H1 (cell line): ENCODE measurements at places on chromosomes 2 and 18.

- H3K4me1 ChIP-seq, result no peaks in the 10 kb centered on the region
- DNase-seq, result no peak
Observed at GRCh38 chr2:28378679-28379584, 13.7 kb upstream of the FOSL2 start.

DNA sequence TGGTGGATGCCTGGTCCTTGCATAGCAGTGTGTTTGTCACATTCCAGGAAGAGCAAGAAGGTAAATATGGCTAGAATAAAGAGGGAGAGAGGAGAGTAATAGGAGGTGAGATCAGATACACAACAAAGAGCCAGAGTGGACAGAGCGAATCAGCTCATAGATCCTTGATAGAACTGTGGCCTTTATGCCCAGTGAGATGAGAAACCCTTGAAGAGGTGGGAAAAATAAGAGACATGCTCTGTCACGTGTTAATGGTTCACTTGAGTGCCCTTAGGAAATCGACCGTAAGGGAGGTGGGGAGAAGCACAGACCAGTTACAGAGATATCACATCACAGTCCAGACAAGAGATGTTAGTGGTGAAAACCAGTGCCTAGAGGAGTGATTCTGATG, 84.7 kb upstream of the RAB27B start:
- DNase-seq, result no peak
- no peaks in the 10 kb centered on the region for H3K27me3 ChIP-seq
- H3K4me1 ChIP-seq, result no peaks in the 10 kb centered on the region
- H3K27ac ChIP-seq, result no peak overlapping the region

DNA sequence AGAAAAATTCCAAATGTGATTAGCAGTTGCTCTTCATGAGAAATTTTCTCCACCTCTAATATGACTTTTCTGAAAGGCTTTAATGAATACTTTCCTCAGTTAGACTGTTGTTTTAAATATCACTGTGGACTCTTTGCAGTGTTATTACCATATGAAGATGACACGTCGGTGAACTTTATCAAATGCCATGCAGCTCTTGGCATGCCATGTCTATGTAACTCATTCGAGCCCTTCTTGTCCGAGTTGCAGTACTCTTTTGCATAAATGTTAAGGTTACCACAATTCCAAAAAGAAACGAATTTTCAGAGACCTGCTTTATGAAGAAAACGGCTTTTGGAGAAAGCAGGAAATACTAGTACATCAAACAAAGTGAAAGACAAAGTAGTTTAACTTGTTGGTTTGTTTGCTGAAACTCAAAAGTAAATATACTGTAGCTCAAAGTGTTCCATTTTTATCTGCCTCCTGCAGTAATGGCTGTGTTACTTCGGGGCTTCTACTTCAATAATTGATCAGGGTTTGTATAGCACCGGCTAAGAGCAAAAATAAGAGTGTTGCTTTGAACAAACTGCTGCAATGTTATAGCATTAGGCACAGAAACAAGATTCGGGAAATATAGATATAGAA, 204.1 kb downstream of the ARHGAP15 start:
- no peaks in the 10 kb centered on the region for H3K36me3 ChIP-seq
- H3K4me3 ChIP-seq, result no peak overlapping the region
- H3K27me3 ChIP-seq, result no peaks in the 10 kb centered on the region
- no peak for DNase-seq

DNA sequence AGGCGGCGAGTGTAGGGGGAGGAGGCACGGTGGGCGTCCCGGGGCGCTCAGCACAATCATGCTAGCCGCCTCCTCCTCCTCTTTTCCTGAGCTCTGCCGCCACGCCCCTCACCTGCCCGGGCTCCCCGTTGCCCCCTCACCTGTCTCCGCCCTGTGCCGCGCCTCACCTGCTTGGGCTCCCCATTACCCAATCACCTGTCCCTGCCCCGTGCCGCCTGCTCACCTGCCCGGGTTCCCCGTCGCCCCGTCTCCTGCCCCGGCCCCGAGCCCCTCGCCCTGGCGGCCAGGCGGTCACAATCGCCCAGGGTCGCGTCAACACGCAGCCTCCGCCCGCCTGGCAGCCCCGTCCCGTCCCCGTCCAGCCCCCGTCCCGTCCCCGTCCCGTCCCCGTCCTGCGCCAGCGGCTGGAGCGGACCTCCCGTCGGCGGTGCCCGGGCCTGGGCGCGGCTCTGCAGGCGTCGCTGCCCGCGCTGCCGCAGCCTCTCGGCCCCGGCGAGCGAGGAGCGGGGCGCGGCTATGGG, at the start of gene DCDC2C:
DCDC2C (plus strand) TSS at position 340 of the 521 bp plus-strand sequence; CDS start at position 517, 177 bp downstream.
- no peaks in the 10 kb centered on the region for H3K36me3 ChIP-seq
- H3K4me3 ChIP-seq, result peak within 1 kb of the TSS; percentile 32
- no peak for DNase-seq
- H3K4me1 ChIP-seq, result no peaks in the 10 kb centered on the region; the same call in 1 of the 2 replicates
- H3K27me3 ChIP-seq, result peaks cover 5% of the 10 kb centered on the region

- H3K27ac ChIP-seq, result no peak overlapping the region
- no peak for DNase-seq
- no peak overlapping the region for H3K4me3 ChIP-seq
- H3K4me1 ChIP-seq, result no peaks in the 10 kb centered on the region
- no peaks in the 10 kb centered on the region for H3K27me3 ChIP-seq
Observed at GRCh38 chr2:47810850-47811249, 27.9 kb downstream of the MSH6 start.

GRCh38 chr18:64090876-64091275, 58.0 kb downstream of the LINC00305 start:
- H3K36me3 ChIP-seq, result no peaks in the 10 kb centered on the region
- H3K4me3 ChIP-seq, result no peak overlapping the region
- peaks cover 3% of the 10 kb centered on the region; the same call in 1 of the 2 replicates for H3K4me1 ChIP-seq
- H3K27ac ChIP-seq, result no peak overlapping the region
- H3K27me3 ChIP-seq, result no peaks in the 10 kb centered on the region

GRCh38 chr2:9029721-9030120, 26.2 kb upstream of the MBOAT2 start:
- no peak for DNase-seq
- no peaks in the 10 kb centered on the region for H3K36me3 ChIP-seq
- no peaks in the 10 kb centered on the region for H3K27me3 ChIP-seq
- peaks cover 4% of the 10 kb centered on the region for H3K4me1 ChIP-seq
- no peak overlapping the region for H3K27ac ChIP-seq

- H3K27me3 ChIP-seq, result no peaks in the 10 kb centered on the region; the same call in 1 of the 2 replicates
- no peak overlapping the region for H3K4me3 ChIP-seq
- H3K27ac ChIP-seq, result no peak overlapping the region
- H3K36me3 ChIP-seq, result no peaks in the 10 kb centered on the region
- peaks cover 13% of the 10 kb centered on the region for H3K4me1 ChIP-seq
Observed at GRCh38 chr2:11744631-11745394, 1.6 kb upstream of the LPIN1 start.

GRCh38 chr2:234014427-234014826, 36.1 kb upstream of the SPP2 start:
- DNase-seq, result no peak
- H3K4me3 ChIP-seq, result no peak overlapping the region
- no peaks in the 10 kb centered on the region for H3K36me3 ChIP-seq
- no peaks in the 10 kb centered on the region for H3K27me3 ChIP-seq
- no peaks in the 10 kb centered on the region for H3K4me1 ChIP-seq
- H3K27ac ChIP-seq, result no peak overlapping the region

DNA sequence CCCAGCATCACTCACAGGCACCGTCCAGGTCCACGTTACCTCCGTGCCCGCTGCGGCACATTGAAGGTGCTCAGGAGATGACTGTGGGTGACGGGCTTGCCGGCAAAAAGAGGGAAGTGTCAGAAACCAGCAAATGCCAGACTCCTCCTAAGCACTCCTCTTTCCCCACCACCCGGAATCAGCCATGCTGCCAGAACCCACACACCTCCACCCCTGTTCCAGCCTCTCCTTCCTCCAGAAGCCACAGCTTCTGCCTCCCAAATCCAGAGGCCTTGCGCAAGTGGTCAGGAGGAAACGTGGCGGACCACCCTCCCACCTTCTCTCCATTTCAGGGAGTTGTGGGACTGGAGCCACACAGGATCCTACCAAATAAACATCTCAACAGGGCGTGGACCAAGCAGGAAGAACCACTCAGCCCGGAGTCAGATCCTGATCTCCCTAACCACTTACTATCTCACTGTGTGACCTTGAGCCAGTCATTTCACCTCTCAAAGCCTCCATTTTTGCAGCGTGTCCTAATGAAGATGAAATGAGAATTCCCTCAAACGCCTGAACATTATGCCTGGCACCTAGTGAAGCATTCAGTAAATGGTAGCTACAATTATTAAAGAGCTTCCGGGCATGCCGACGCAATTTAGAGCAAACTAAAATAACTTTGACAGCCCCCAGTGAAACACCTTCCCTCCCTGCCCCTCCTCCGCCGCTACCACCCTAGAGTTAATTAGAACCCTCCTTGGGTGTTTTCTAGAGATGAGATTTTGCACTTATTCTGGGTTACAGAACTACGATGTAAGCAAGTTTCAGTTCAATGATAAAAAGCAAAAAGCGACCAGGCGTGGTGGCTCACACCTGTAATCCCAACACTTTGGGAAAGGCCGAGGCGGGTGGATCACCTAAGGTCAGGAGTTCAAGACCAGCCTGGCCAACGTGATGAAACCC, 32.9 kb downstream of the SMAD7 start:
- DNase-seq, result no peak
- H3K4me1 ChIP-seq, result no peaks in the 10 kb centered on the region; the same call in 1 of the 2 replicates
- H3K4me3 ChIP-seq, result no peak overlapping the region
- H3K27ac ChIP-seq, result no peak overlapping the region

GRCh38 chr2:16671760-16672159, 6.1 kb upstream of the CYRIA start:
- no peaks in the 10 kb centered on the region for H3K36me3 ChIP-seq
- no peak for DNase-seq
- no peak overlapping the region for H3K4me3 ChIP-seq
- no peaks in the 10 kb centered on the region for H3K4me1 ChIP-seq
- H3K27me3 ChIP-seq, result no peaks in the 10 kb centered on the region

- no peaks in the 10 kb centered on the region for H3K36me3 ChIP-seq
- H3K4me1 ChIP-seq, result no peaks in the 10 kb centered on the region
- H3K27ac ChIP-seq, result no peak overlapping the region
Observed at GRCh38 chr2:142869461-142870106, 7.9 kb upstream of the KYNU start.
